Glomerular endothelial cell (primary cell): ENCODE measurements at places on chromosomes 12 and 14. TPM values are rescaled to one million over a fixed set of nuclear protein-coding genes. Genes with fewer than 3 reads are reported as not detected.
A peak's percentile ranks its signal among the peaks of the same experiment; 100 is the strongest.

DHRS2 gene
- not detected in 2 replicates for total RNA-seq

TOMM20L gene
- total RNA-seq = not detected in 2 replicates

DNA sequence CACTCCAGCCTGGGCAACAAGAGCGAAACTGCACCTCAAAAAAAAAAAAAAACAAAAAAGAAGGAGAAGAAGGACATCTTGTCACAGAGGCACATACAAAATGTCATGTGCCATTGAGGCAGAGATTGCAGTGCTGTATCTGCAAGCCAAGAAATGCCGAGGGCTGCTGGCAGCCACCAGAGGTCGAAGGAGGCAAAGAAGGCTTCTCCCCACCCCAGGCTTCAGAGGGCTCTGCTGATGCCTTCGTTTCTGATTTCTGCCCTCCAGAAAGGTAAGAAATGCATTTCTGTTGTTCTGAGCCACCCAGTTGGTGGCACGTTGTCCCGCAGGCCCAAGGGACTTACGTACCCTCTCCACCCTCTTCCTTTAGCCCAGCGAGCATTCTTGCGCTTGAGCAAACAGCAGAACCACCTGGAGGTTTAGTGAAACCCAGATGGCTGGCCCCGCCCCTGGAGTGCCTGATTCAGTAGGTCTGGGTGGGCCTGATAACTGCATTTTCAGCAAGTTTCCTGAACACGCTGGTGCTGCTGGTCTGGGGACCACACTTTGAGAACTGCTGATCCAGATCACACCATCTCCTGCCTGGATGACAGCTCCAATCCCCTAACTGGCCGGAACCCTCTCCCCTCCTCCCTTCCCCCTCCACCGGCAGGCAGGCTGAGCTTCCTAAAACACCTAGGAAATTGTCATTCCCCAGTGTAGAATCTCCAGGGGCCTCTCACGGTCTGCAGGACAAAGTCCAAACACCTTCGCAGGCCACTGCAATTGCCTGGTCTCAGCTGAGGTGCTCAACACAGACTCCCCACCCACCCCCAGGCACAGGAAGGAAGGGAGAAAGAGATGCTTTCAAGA lies 21.1 kb upstream of the SCARB1 start:
- no peak for DNase-seq

ASB2 gene
- 0.35 and 0.58 TPM in 2 replicates for total RNA-seq

DNA sequence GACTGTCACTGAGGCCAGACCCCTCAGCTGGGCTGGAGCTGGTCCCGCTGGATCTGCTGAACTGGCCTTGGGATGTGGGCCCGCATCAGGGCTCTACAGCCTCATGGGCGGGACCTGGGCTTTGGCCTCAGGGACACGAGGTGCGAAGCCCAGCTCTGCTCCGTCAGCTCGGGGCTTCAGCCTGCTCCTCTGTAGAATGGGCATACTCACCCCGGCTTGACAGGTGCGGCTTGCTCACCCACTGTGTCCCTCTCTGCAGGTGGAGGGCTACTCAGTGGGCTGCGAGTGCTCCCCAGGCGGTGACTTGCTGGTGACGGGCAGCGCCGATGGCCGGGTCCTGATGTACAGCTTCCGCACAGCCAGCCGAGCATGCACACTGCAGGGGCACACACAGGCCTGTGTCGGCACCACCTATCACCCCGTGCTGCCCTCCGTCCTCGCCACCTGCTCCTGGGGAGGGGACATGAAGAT lies 57.6 kb downstream of the BEGAIN start:
- DNase-seq = no peak

GRCh38 chr14:68979021-68979721 lies at the start of gene ACTN1:
Gene ACTN1 (minus strand): TSS chr14:68979302. CDS start chr14:68979056, 246 bp downstream.
- DNase-seq = no peak

DNA sequence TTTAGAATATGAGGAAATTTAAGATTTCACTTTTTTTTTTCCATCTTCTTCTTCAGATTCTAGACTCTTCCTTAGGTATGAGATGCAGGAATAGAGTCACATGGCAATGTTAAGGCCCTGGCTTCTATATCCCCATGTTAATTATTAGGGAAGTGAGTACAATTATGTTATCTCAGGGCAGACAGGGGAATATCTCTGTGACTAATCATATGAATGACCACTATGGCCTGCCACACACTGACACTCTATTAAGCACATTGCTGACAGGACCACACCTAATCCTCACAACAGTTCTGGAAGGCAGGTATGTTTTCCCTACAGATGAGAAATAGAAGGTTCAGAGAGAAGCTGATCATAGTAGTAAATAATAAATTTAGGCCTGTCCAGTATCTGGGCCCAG lies 69.4 kb upstream of the PTPRQ start:
- no peak for DNase-seq

- no peak for DNase-seq
These were observed 65.1 kb upstream of the GZMB start for GRCh38 chr14:24699052-24699451.

- no peak for DNase-seq
These were observed 96.4 kb downstream of the NTN4 start for GRCh38 chr12:95694136-95694535.

GRCh38 chr12:22122359-22122758 lies 76.3 kb downstream of the CMAS start:
- DNase-seq = no peak

DNA sequence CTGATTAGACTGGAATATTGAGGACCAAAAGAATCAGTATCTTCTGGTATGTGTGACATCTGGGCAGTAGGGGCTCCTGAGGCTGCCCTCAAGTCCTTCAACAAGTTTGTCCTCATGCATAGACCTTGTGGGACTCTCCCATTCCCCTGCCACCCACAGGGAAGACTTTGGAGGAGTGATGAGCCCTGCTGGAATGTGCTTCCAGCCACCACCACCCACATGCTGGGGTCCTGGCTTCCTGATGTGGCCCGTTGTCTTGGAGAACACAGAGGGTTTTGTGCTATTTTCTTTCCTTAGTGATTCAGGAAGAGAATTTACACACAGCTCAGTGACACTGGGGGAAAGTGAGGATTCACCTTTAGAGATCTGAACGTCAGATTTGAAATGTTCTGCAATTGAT lies 29.2 kb upstream of the SEL1L start:
- no peak for DNase-seq

GRCh38 chr12:121224591-121224990 lies 14.7 kb downstream of the P2RX4 start:
- DNase-seq = no peak

- no peak for DNase-seq
These were observed 31.1 kb upstream of the NUBPL start for GRCh38 chr14:31530136-31530535.

GRCh38 chr14:31360919-31361662 lies 59.3 kb downstream of the HEATR5A start:
- no peak for DNase-seq

GRCh38 chr12:6909421-6910145 lies 4.8 kb upstream of the ENO2 start:
- DNase-seq = no peak

DNA sequence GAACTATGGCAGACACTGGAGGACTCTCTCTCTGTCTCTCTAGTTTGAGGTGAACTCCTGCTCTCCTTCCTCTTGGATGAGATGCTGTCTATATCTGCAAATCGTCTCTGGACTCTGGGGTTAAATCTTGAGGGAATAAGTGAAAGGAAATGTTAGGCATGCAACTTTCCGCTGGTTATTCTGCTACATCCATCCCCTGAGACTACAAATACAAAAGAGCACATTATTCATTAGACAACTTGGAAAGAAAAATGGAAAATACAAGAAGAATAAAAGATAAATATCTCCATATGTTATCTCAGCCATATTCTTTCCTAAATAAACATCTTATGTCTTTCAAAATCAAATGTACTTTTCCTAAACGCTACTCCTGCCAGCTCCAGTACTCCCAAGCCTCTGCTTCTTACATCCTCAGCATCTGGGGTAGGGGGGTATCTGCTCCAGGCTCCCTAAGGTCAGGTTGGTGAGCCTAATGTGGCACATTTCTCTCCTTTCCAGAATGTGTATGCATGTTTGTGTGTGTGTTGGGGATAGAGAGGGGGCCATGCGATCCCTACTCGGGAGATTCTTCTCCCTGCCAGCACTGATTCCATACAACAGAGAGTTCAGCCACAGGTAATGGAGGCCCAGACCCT lies 102.9 kb upstream of the FSCB start:
- DNase-seq = no peak

- DNase-seq = no peak
These were observed 23.6 kb downstream of the ABCB9 start for GRCh38 chr12:122942637-122943036.

B3GNT4 gene
- not detected in 2 replicates for total RNA-seq

GRCh38 chr14:102666635-102667034 lies 74.2 kb downstream of the RCOR1 start:
- DNase-seq = no peak

TRPV4 gene
- 5.9 and 7.1 TPM in 2 replicates for total RNA-seq

DNA sequence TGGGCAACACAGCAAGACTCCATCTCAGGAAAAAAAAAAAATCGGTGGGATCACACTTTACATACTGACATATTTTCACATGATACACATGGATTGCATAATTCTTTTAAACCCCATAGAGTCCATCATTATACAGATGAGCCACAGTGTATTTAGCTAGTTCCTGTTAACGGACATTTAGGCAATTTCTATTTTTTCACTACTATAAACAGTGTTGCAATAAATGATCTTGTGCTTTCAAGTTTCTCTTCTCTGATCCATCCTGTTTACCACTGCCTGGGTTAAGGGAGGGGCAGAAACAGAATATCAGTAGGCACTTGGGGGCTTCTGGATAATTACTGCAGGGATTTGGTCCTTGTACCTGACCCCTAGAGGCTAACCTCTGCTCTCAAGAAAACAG lies 43.4 kb upstream of the SPTLC2 start:
- no peak for DNase-seq

DNA sequence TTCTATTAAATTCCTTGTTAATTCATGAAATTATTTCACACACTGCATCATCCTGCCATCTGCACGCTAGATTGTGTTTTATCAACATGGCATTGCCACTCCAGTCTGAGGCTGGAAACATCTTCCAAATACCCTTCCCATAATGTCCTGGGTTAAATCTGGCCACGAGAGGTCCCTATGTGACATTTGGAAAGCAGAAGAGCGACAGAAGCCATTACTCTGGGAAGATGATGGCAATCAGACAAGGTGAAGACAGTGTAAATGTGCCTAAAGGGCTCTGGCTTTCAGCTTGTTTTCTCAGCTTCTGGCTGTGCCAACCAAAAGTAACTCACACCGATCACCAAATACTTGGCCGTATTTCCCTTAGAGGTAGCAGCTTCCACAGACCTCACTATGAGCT lies 144.8 kb downstream of the CAPZA3 start:
- no peak for DNase-seq

CABP1 gene
- 0.82 TPM in 1 of 2 replicates, not detected in the other for total RNA-seq

GRCh38 chr14:76644855-76645518 lies 116.3 kb upstream of the VASH1 start:
- no peak for DNase-seq

DNA sequence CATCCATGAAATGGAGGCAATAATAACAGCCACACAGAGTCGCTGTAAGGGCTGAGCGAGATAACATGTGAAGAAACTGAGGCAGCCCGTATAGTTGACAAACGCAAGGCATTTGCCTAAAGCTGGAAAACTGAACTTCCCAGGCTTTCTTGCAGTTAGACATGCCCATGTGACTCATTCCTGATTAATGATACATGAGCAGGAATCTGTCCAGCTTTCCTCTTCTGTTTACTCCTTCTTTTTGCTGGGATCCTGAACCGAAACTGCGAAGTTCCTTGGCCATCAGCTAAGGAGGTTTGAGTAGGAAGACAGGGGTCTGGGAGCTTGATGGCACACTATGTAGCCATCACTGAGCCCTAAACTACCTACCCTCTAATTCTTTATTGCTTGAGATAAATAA lies 52.2 kb downstream of the ST8SIA1 start:
- no peak for DNase-seq

DNA sequence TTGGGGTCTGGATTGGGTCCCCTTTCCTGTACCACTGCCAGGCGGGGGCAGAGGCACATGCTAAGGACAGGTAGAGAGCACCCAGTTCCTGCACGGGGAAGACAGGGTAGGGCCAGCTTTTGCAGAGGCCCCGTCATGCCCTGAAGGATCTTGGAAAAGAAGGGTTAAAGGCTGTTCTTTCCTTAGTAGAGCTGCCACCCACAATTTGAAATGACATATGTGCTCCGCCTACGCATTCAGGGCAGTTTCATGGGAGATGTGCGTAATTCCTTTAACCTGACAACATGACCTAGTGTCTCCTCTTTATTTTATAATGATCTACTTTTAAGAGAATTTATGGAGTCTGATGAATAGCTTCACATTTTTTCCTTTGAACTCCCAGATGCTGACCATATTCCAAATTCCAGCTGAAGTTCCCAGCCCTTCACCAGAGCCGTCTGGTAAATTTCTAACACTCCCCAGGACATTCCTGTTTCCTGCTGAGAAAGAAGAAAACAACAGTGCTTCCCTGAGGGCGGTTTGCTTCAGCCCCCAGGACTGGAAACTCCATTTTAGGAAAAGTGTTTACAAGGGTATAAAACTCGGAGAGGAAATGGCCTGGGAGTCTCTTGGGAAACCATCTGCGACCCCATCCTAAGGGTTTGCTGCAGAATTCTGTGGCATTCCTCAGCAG lies 58.9 kb upstream of the PLEKHG3 start:
- no peak for DNase-seq

GRCh38 chr14:33589334-33589733 lies 361.5 kb downstream of the EGLN3 start:
- no peak for DNase-seq

DNA sequence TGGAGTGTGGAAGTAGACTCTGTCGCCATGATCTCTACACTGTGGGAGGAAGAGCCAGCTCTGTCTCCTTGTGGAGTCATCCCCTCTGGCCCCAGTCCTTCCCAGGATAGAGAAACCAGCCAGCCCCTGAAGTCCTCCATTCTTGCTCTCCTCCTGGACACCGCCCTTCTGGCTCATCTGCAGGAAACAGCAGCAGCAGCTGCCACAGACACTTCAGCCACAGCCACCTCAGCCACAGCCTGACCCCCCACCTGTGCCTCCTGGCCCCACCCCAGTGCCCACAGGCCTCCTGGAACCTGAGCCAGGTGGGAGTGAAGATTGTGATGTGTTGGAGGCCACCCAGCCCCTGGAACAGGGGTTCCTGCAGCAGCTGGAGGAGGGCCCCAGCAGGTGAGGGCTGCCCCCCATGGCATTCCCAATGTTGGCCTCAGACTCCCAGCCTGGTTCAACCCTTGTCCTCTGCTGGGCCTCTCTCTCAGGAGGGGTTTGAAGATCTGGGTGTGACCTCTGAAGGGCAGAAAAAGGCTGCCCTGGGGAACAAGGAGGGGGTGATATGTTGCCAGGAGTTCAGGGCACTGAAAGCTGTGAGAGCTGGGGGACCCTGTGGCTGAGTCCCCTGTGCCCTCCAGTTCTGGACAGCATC lies 10.5 kb downstream of the PRPF40B start:
- DNase-seq = no peak

DNA sequence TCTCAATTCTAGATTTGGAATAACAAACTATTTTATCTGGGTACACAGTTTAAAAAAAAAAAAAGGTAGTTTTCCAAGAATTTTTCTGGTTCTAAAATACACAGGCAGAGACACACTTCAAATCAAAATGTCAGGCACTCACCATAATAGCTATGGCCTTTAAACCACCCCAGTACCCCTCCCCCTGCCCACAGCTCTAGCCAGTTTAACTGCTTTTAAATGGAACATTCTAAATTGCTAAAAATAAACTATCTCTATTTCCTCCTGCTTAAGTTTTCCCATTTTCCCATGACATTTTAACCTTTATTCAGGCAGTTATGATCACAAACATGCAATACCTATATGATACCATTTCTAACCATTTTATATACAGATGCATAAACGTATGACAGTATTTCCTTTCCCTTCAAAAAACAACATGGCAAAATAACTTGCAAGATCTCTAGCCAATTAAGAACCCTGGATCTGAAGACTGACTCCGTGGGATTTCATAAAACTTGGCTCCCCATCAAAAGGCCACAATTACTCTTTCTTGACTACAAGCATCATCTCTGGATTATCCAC lies 46.3 kb downstream of the PPP2R5E start:
- peak; percentile 23 for DNase-seq

STAT6 gene
- total RNA-seq = 91.2 and 108 TPM in 2 replicates
